ENCODE measurements at places on chromosomes 3 and 15.

DNA sequence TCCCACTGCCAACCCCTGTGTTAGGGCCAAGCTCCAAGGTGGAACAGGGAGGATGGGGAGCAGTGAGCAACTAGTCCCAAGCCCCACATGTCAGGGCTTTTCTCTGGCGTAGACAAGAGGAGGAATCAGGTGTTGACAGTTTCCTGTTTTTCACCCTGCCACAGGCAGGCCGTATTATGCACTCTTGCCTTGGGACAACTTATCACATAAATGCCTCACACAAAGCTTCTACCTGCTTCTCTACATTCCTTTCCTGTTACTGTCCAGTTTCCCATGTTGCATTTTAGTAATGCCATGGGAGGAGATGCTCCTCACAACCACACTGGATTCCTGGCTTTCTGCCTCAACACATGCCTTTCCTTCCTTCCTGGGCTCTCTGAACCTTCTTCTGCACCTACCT is 381.2 kb upstream of the ATP11B start:
- DNase-seq: no peak

GRCh38 chr15:100248236-100248635 is 93.5 kb downstream of the ADAMTS17 start:
- no peak for DNase-seq

DNA sequence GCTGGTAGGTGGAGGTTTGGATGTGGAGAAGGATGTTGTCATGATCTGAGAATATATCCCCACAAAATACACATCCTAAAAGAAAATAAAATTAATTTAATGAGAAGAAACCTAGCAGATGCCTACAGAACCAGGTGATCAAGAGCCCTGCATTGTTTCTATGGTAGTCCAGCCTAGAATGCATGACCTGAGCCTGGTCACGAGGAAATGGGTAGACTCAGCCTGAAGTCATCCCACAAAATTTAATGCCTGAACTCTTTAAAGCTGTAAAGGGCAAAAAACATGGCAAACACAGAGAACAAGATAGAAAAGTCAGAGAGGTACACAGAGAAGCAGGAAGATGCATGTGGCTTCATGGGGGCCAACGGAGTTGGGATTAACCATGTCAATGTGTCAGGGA is 36.0 kb downstream of the LDHAL6B start:
- no peak for DNase-seq

GRCh38 chr15:22980189-22981050 is at the start of gene CYFIP1:
Gene CYFIP1 (minus strand): TSS chr15:22980368. CDS start chr15:22947285, 33,083 bp downstream.
- DNase-seq: peak; percentile 87

- DNase-seq: no peak
Observed at GRCh38 chr3:55235416-55235815, 251.7 kb downstream of the WNT5A start.

DNA sequence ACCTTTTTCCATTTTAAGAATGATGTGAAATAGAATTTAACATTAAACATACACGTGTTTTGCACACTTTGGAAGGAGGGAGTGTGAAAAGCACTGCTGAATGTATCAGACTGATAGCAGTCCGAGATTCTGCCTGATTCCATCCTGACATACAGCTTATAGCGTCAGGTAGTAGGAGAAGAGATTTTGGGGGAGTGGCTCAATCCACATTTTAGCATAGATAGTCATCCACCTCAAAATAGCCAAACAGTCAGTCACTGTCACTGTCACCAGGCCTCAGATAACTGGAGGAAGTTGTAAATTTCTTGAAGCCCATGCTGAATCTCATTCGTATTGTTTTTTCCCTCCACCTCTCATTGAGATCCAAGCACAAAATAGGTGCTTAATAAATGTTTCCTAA is 35.4 kb upstream of the ARHGEF26 start:
- DNase-seq: no peak

All from ovary (tissue), 10 donors.